ENCODE measurements at places on chromosomes 7 and 10.

DNA sequence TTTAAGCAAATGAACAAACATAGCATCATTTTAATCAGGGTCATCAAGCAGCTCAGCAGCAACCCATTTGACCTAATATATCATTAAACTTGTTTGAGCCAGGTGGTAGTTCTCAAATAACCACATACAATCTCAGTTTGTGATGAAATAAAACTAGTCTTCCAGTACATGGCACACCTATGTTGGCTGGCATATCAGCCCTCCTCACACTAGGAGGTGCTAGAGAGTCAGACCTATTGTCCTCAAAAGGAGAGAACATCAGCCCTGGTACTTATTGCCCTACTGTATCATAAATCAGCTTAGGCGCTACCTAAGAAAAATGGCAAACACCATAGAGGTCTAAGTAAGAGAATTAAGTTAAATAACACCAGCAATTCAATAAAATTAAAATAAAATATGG lies 81.7 kb downstream of the CABCOCO1 start:
- no peak for DNase-seq

DNA sequence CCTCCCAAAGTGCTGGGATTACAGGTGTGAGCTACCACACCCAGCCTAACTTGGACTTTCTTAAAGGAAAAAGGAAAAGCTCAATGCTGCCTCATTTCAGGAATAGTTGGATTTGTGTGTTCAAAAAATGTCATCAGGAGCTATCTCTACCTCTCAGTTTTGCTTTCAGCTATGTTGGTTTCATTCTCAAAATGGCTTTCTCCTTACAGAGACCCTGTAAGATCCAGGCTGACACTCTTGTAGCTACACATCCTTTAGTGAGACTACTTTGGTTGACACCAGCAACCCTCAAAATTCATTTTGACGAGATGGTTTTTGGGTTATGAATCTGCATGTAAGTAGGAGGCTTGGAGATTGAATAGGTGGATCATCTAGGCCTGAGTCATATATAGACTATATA lies 269.7 kb upstream of the SORCS1 start:
- DNase-seq: no peak

DNA sequence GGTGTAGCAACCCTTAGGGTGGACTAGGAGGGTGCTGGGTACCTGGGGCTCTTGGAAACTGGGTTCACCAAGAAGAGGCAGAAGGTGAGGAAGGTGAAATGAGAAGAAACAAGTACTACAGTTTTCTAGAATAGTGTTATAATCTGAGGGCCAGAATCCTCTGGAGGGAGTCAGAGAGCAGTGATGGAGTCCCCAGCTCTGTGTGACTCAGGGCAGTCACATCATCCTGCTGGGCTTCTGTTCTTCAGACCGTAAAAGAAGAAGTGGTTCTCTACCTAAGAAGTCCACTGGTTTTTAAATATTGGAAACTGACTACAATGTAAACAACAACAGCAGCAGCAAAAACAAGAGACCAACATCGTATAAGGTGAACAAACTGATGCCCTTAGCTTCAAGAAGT lies 197.3 kb downstream of the PRPF18 start:
- no peak for DNase-seq

DNA sequence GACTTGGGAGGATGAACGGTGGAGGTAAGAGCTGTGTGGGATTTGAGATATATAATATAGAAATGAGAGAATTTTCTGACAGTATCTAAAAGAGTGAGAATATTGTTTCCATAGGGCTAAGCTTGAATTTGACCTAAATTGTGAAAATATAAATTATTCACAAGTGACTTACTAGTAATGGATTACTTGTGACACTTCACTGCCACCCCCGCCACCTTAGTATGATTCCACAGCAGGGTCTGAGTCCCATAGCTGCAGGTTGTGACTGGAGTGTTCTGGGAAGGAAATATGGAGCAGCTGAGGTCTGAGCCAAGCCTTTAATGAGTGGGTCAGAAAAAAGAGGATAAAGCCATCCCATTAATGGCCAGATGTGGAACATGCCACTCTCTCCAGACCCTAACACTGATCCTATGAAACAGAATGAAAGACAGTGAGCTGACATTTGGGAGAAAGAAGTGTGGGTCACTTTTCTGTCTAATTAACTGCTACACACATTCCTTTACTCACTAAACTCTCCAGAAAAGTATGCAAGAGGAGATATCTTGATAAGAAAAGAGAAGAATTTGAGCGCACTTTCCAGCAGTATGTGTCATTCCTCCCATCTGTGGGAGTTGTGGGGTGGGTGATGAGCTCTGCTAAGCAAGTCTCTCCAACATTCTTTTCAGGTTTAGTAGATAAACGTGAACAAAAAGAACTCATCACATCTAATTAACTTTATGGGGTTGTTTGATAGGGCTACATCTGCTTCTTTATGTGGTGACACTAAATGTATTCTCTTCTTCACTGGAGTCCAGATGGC lies 1193.4 kb downstream of the SORCS3 start:
- no peak for DNase-seq

DNA sequence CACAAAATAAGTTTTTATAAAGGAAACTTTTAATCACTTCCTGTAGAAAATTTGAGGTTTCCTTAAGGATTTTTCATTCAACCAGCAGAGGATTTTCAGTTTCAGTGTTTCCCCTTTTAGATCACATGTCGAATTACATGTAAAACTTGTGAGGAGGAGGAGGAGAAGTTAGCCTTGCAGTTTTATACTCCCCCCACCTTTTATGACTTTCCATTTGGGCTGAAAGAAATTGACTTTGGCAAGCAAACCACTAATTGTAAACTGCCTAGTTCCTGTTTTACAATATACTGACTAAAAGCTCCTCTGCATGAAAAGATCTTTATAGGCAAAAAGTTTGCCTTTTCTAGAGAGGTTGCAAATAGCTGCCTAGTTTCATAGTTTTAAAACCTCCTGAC lies 3.0 kb downstream of the BAMBI start:
- no peak for DNase-seq

- no peak for DNase-seq
These were observed 32.3 kb downstream of the GARS1 start for GRCh38 chr7:30627026-30627425.

DNA sequence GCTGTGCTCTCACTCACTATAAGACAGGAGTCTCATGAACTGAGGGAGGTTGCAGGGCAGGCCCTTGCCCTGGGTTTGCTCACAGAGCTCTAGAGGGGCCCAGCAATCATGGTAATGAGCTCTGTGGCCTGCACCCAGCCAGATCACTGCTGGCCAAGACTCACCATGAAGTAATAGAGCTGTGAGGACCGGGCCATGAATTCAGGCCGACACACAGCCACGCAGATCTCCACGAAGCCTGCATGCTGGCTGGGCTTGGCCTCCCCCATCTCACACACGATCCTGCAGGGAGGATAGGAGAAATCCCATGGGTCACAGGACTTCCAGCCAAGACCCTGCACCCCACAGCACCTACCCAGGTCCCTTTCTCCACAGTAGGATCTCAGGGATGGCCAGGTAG lies 382.4 kb downstream of the PLXNA4 start:
- no peak for DNase-seq

DNA sequence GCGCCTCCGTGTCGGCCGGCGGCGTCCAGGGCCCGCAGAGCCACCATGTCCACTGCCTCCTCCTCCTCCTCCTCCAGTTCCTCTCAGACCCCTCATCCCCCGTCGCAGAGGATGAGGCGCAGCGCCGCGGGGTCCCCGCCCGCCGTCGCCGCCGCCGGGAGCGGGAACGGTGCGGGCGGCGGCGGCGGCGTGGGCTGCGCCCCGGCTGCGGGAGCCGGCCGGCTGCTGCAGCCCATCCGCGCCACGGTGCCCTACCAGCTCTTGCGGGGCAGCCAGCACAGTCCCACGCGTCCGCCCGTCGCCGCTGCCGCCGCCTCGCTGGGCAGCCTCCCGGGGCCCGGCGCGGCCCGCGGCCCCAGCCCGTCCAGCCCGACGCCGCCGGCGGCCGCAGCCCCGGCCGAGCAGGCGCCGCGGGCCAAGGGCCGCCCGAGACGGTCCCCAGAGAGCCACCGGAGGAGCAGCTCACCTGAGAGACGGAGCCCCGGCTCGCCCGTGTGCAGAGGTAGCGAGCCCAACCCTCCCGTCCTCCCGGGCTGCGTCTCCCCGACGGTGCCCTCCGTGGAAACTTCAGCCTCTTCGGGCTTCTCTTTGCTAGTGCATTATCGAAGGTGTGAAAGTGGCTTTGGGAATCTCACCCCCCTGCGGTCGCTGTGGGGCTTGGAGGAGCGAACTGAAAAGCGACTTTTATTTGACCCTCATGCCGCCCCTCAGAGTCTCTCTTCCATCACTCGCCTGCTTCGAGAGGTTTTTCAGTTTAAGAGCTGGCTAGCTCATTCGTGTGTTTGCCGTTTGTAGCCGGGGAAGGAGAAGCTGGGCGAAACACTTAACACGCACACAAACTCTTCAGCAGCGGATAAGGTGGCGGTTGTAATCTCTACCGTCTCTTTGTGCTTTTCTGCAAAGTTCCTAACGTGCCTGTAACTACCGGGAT lies 975 bp downstream of the GLCCI1 start:
- DNase-seq: no peak

DNA sequence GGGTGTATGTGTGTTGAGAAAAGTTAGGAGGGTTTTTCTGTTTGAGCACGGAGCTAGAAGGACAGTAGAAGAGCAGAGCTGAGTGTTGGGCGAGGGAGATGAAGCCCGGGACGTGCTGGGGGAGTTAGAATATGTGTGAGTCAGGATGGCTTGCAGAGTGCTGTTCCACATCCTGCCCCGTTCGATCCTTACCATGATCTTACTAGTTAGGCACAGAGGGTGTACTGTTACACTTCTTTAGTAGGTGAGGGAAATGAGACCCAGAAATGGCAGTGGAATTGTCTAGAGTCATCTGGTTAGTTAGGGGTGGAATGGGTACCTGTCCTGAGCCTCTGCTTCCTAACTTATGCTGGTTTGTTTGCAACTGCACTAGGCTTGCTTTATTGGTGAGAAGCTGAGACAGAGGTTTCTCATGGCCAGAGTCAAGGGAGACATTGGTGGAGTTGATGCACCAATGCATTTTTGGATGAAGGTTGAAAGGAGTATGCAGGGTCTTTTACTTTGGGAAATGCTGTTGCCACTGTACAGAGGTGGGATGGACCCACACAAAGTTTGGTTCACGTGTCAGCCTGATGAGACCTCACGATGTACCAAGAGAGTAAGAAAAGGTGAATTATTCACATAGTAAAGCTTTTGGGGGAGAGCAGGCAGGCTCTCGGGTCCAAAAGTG lies 42.4 kb downstream of the CCNY start:
- no peak for DNase-seq

DNA sequence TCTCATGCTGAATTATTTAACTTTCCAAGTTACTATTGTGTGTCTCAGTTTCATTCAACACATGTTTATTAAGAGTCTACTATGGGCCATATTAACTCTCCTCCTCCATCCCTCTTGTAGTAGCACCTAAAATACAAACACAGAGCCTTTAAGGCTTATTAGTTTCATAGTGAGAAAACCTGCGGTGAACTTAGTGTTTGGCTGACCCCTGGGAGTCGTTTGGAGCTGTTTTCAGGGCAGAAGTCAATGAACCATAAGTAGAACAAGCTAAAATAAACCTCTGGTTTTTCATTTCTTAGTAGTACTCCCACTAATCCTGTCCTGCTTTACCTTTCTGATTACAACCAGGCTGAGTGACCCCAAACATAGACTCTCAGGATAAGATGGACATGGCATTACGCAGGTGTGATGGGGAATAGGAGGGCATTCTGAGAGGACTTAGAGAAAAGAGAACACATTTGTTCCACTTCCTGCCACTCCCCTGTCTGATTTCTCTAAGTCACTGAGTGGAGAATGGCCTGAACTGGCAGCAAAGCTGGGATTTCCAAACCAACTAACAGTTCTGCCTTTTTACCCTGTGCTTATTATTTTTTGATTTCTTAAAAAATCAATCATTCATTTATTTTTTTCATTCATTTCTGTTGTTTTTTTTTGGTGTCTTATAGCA lies 74.5 kb downstream of the LRMDA start:
- DNase-seq: no peak

GRCh38 chr10:110686047-110686446 lies 41.9 kb downstream of the RBM20 start:
- DNase-seq: no peak
